ENCODE measurements at places on chromosomes 2 and 18.

DNA sequence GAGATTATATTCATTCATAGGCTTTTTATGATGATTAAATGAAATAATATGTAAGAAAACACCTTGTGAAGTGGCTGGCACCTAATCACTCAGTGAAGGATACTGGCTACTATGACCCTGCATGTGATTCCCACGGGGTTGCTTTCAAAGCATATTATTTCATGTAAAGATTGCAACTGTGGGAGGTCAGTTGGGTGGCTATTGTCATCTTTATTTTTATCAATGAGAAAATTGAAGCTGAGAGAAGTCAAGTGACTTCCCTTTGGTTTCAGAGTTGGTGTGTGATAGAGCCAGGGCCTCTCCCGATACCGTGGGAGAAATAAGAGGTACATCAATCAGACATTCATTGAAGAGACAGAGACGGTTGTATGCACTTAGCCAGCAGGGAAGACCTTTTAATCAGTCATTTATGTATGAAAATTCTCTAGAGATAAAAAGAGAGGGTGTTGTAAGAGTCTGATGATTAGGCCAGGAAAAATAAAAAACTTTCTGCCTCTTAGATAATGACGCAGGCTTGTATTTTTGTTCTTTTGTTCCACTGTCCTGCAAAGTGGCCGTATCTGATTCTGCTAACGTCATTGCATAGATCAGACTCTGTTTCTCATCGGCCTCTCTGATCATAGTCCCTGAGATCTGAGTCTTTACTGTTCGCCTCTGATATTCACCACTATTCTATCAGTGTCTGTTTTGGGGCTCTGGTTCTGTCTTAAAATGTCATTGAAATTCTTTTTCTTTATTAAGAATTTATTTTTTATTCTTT is 50.5 kb downstream of the QPCT start:
- DNase-seq, result no peak

DNA sequence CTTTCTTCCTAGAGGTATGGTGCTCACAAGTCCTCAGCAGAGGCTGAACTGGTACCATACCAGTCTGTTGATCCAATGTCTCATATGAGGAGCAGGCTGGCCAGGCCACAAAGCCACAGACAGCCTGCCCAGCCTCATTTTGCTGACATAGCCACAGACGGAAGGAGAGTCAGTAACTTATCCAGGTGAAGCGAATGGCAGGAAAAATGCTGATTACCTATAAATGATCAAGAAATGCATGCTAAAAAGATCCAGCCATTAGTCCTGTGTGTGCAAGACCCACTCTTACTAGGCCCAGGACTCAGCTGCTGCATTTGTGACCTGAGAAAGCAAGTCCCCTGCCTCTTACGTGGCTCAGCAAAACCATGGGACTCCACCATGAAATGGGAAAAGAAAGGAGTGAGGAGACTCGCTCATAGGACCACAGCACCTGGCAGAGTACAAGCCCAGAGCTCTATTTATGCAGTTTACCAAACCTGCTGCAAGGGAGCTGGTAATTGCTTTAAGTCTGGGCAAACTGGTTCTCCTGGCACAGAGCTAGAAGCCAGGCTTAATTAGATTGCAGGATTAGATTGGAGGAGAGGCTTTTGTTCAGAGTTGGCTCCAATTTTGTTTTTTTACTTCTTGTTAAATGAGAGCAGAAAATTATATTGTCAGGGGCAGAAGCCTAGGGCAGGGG is 19.0 kb downstream of the RHOB start:
- DNase-seq, result no peak

DNA sequence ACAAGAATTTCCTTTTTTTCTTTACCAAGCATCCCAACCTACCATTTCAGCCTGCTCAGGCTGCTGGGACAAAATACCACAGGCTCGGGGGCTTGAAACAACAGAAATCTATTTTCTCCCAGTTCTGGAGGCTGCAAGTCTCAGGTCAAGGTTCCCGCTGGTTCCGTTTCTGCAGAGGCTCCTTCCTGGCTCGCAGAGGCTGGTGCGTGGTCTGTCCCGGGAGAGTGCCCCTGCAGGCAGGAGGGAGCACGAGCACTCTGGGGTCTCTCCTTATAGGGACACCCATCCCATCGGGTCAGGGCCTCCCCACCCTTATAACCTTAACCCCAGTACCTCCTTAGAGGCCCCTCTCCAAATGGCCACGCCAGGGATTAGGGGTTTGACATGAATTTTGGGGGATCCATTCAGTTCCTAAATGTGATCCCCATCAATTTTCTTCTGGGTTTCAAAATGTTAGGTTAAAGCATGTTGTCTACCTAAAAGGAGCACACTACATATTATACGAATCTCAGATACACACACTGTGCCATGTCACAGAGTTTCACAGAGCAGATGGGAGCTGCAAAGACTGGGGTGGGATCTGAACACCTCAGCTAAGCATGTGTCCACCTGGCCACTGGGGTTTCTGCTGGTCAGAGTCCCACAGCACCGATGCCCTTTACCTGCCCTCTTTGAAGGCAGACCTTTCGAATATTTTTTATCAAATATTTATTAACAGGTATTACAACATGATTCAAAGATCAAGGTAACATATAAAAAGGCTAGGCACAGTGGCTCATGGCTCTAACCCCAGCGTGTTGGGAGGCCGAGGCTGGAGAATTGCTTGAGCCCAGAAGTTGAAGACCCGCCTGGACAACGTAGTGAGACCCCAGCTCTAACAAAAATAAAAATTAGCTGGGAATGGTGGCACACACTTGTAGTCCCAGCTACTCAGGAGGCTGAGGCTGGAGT is 17.6 kb upstream of the ADI1 start:
- no peak for DNase-seq

GRCh38 chr2:193583638-193584400 is 1389.1 kb upstream of the TMEFF2 start:
- DNase-seq, result no peak

DNA sequence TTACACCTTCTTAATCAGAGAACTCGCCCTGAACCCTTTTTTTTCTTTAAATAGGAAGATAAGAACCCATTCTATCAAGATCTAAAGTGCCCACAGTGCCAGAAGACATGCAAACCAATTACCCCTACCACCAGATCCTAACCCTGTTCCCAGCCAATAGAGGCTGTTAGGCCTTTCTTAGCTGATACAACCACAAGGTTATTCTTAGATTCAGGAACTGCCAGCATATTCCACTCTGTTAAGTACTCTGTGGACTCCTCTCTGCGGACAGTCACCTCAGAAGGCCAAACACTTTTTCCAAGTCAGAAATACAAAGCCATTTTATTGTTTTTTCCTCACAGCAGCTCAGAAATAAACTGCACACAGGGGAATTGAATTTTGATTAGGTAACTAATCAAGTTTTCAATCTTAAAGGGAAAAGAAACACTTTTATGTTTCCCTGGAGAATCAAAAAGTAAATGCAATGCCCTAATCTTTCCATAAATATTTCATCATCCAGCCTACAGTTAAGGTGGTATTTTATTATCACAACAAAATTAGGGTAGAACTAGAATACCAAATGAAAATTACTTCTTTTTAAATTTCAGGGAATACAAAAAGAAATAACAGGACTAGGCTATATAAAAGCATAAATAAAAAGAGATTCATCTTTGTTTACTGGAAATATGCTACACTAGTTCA is 111.4 kb downstream of the NBAS start:
- no peak for DNase-seq

- peak; percentile 73 for DNase-seq
Measured at GRCh38 chr2:148874868-148875341, at the start of gene KIF5C. Gene KIF5C, plus strand, starts transcription at chr2:148875227. Its CDS starts 391 bp downstream, at chr2:148875618.

- DNase-seq, result no peak
Measured at GRCh38 chr2:122210898-122211856, 455.7 kb downstream of the TSN start.

GRCh38 chr2:54106631-54107454 is 8.6 kb upstream of the ACYP2 start:
- no peak for DNase-seq

- no peak for DNase-seq
Measured at GRCh38 chr2:28422908-28423741, 30.5 kb downstream of the FOSL2 start.

DNA sequence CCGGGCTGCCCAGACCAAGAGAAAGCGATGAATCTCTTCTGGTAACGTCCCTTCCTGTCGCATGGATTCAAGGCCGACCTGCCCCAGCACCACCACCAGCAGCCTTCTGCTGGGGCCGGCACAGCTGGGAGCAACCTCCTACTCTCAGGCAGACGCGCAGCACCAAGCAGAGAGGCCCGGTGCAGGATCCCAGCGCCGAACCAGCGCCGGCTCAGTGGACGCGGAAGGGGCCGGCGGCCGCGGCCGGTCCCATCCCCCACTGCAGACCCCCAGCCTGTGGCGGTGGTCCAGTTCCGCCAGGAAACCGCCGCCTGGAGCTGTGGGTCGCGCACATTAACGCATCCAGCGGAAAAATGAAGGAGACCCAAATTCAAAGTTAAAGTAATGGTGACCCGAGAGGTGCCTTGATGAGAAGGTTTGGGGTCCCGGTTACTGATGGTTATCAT is 525 bp upstream of the MAL start:
- no peak for DNase-seq

GRCh38 chr2:178250429-178250828 is 56.1 kb downstream of the OSBPL6 start:
- DNase-seq, result no peak

GRCh38 chr2:127641846-127642507 is 4.0 kb upstream of the GPR17 start:
- peak; percentile 12 for DNase-seq

DNA sequence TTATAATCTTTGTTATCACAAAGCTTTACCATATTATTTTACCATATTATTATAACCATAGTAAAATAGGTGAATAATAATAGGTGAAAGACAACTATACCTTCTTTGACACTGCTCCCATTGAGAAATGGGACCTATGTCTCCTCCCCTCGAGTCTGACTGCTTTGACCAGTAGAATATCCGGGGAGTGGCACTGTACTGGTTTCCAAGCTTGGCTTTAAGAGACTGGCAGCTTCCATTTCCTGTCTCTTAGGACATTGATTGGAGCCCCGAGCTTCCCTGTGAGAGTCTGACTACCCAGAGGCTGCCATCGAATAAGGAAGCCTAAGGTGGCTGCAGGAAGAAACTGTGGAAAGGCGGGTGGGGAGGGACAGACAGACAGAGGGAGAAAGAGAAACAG is 40.1 kb upstream of the PLEKHM3 start:
- no peak for DNase-seq

DNA sequence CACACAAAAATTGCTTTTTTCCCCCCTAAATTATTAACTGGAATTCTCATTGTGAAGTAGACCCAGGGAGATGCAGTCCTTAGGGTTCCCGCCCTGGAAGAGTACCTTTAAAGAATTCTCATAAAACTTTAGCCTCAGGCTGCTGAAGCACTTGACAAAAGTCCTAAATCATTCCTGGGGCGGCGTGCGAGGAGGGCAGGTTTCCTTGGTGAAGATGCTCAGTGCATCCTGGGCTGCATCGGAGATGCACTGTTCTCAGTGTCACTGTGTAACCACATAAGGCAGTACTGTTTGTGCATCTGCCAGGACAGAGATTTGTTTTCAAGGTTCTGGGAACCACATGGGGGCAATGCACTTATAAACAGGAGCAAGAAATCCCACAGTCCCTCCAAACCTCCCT is 62.6 kb downstream of the ZNF236 start:
- no peak for DNase-seq

DNA sequence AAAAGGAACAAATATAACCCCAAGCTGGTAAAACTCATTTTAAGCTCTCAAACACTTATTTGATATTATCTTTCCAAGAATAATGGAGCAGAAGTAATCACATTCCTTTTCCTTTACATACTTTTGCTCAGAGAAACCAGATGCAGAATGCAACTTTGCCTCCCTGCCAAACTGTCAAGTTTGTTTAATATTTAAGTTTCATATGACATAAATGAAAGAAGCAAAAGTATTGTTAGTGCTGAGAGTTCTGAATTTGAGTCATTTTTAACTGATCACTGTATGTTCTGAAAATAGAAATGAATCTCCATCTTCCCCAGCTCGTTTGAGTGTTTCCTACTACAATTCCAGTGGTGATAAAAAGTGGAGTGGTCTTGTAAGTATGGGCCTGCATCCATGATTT is 423.4 kb downstream of the PID1 start:
- DNase-seq, result no peak

GRCh38 chr2:216392018-216392562 is 19.8 kb upstream of the MARCHF4 start:
- no peak for DNase-seq

GRCh38 chr2:238881353-238882081 is 33.6 kb downstream of the TWIST2 start:
- DNase-seq, result no peak

- DNase-seq, result no peak
Measured at GRCh38 chr2:161046876-161047275, 113.4 kb upstream of the TANK start.

GRCh38 chr18:23320709-23321236 is 132.3 kb upstream of the RIOK3 start:
- DNase-seq, result no peak

GRCh38 chr18:72233106-72233505 is 311.0 kb downstream of the CBLN2 start:
- DNase-seq, result no peak

DNA sequence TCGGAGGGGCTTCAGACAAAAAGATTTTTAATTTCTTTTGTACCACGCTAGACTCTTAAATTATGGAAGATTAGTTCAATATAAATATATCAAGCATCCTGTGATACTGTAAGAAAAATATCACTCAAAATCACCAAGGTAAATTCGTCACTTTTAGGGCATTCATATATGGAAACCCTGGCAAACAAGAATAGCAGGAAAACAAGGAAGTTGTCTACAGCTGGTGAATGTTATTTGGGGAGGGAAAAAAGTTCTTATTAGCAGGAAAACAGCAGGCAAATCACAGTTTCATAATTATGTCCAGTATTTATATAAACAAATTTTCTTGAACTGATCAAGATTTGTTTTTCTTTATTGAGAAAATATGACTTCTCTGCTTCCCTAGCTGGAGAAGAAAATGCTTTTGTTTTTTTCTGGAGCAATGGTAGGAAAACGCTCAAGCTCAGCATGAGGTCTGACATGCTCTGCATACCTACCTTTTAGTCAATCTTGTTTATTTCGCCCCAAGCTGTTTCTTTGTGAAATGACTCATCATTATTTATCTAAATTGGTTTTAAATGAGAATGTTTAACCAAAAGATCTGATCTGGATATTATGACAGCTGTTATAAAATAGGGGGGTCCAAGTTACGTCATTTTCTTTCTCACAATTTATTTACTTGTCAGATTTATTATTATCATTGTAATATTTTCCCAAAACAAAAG is 14.7 kb downstream of the LINC00305 start:
- no peak for DNase-seq

- no peak for DNase-seq
Measured at GRCh38 chr2:118807668-118808428, 39.6 kb downstream of the EN1 start.

GRCh38 chr2:133292259-133292658 is 276.0 kb downstream of the NCKAP5 start:
- no peak for DNase-seq
